ENCODE measurements at places on chromosomes 5 and 9.

GRCh38 chr5:61142811-61143210 lies 19.5 kb downstream of the SMIM15 start:
- no peak for DNase-seq
- no peaks in the 10 kb centered on the region for H3K27me3 ChIP-seq

DNA sequence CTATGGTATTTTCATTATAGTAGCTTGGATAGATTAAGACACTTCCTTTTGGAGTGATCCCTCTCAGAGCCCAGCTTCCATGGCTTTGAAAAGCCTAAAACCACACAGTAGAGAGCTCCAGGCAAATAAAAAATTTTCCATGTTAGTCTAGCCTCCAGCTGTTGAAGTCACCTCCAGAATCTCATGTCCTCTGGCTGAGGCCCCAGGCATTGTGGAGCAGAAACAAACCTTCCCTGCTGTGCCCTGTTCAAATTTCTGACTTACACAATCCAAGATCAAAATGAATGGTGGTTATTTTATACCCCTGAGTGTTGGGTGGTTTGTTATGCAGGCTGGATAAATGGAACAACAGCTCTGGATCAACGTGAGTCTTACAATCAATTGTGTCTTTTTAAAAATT lies 203.9 kb downstream of the ICE1 start:
- H3K4me1 ChIP-seq, result no peaks in the 10 kb centered on the region
- no peak overlapping the region for H3K4me3 ChIP-seq
- DNase-seq, result no peak
- no peaks in the 10 kb centered on the region for H3K36me3 ChIP-seq
- H3K27me3 ChIP-seq, result no peaks in the 10 kb centered on the region

DNA sequence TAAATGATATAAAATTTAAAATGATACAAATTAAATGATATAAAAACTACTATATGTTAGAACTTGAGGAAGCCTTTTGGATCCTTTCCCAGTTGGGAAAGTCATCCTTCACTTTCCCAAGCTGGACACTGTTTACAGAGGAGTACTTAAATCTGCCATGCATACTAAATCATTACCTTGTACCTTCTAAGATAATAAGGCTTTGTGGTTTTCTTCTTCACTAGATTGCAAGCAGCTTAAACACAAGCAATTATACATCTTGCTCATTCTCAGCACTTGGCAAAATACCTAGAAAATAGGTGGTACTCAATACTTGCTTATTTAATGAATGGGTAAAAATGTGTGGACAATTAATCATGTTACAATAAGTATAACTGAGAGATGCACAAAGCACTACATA lies 666.8 kb downstream of the PTPRD start:
- H3K27me3 ChIP-seq, result no peaks in the 10 kb centered on the region
- H3K27ac ChIP-seq, result no peak overlapping the region

GRCh38 chr9:105114318-105114717 lies 130.1 kb upstream of the SLC44A1 start:
- peaks cover 2% of the 10 kb centered on the region for H3K27me3 ChIP-seq
- peaks cover 10% of the 10 kb centered on the region for H3K4me1 ChIP-seq
- no peaks in the 10 kb centered on the region for H3K36me3 ChIP-seq
- no peak overlapping the region for H3K4me3 ChIP-seq
- no peak for DNase-seq

GRCh38 chr5:64688391-64688790 lies 1.9 kb upstream of the SHISAL2B start:
- H3K36me3 ChIP-seq, result no peaks in the 10 kb centered on the region
- peaks cover 2% of the 10 kb centered on the region for H3K4me1 ChIP-seq
- no peak overlapping the region for H3K4me3 ChIP-seq
- no peak for DNase-seq
- H3K27me3 ChIP-seq, result peaks cover 50% of the 10 kb centered on the region
- no peak overlapping the region for H3K27ac ChIP-seq

GRCh38 chr9:113403646-113404045 lies 2.6 kb upstream of the ALAD start:
- H3K4me1 ChIP-seq, result peaks cover 28% of the 10 kb centered on the region
- peaks cover 18% of the 10 kb centered on the region for H3K36me3 ChIP-seq
- H3K27ac ChIP-seq, result no peak overlapping the region
- DNase-seq, result no peak
- no peaks in the 10 kb centered on the region for H3K27me3 ChIP-seq
- H3K4me3 ChIP-seq, result no peak overlapping the region

DNA sequence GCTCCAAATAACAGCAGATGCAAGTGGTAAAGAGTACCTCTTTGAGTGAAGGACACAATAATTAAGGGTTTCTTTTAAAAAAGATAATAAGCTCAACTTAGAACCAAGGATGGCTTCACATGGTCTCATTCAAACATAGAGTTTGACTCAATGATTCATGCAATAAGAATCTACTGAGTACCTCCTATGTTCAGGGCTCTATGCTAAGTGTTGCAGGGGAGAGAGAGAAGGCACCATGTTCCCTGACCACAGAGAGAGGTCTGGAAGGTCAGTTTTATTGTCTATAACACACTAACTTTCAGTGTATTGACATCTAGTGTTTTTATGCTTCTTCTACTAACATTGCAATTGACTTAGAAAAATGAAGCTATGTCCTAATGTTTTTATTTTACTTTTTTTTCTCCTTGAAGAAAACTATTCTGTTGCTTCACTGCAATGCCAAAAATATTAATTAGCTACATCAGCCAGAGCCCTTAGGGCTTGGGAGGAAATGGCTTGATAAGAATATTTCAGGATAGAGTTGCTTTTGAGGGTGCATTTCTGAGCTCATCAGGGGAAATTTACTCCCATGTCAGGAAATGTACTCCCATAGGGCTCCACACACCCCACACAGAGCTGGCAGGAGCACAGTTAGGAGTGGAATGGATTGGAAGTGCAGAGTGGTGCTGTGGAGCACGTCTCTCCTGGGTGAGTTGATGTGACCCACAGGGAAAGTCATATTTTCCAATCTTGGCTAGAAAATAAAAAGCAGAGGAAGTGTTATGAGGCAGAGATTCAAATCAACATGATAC lies 106.6 kb downstream of the PDE8B start:
- H3K27me3 ChIP-seq, result peaks cover 20% of the 10 kb centered on the region
- no peaks in the 10 kb centered on the region for H3K36me3 ChIP-seq
- no peaks in the 10 kb centered on the region for H3K4me1 ChIP-seq
- DNase-seq, result no peak
- H3K4me3 ChIP-seq, result no peak overlapping the region

Data from activated T-helper 2 cell treated with anti-CD3 and anti-CD28 coated beads, Interferon-gamma antibody, Interleukin-2, Interleukin-4, amounts not matched to agents 10 μg/mL and 5 μg/mL and 100 μg/mL, durations not matched to agents 14 hours and 24 hours and 36 hours (primary cell).